ENCODE measurements at places on chromosomes 12 and 14. TPM values are rescaled to one million over a fixed set of nuclear protein-coding genes. Genes with fewer than 3 reads are reported as not detected.

DNA sequence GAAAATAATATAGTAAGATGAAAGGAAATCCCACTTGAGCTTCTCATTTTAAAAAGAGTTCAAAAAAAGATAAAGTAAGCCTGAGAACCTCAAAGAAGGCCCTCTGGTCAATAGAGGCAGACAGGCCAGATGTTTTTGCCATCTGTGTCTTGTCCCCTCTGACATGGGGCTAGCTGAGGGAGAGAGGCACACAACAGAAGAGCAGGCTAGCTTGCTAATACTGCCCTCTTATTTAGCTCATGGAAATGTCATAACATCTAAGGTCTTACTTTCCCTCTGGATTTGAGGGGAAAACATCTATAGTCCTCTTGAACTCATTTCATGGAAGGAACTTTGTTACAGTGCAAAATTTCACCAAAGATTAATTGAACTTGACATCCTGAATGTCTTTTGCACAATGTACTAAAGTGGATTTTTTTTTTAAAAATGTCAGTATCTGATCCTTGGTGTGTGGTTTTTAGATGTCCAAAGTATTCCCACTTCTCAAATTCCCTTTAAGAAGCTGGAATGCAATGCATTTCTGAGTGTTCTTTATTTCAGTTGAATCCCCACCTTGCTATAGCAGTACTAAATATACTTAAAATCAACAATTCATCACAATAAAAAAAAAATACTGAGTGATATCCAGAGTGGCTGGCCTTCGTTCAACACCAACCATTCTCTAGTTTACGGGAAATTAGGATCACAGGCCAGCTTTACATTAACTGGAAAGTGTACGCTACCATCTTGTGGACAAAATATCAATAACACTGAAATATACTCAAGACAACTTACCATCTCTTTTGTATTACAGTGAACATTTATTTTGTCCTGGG, 176.7 kb downstream of the PAH start:
- no peaks in the 10 kb centered on the region for H3K27me3 ChIP-seq
- no peak overlapping the region for H3K4me3 ChIP-seq
- no peaks in the 10 kb centered on the region for H3K4me1 ChIP-seq
- H3K27ac ChIP-seq, result no peak overlapping the region
- H3K36me3 ChIP-seq, result no peaks in the 10 kb centered on the region

DNA sequence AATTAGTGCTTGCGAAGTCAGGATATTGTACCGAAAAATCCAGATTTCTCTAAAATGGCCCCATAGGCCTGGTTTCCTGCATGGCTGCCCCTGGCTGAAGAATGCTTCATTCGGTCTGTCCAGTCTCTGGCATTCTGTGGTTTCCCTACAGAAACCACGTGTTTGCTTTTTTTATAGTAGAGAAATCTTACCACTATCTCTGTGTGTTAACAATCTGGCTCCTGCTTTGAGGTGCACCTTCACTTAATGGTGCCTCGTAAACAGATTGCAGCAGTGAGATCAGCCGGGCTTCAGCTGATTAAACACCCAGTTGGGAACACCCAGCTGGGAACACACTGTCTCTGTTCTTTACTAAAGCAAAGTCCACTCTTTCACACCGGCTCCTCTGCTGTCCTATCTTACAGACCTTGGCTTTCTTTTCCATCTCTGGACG, 6.7 kb upstream of the DNAAF2 start:
- H3K27ac ChIP-seq, result no peak overlapping the region
- no peaks in the 10 kb centered on the region for H3K36me3 ChIP-seq
- DNase-seq, result no peak
- peaks cover 30% of the 10 kb centered on the region for H3K4me1 ChIP-seq
- H3K27me3 ChIP-seq, result no peaks in the 10 kb centered on the region

DNA sequence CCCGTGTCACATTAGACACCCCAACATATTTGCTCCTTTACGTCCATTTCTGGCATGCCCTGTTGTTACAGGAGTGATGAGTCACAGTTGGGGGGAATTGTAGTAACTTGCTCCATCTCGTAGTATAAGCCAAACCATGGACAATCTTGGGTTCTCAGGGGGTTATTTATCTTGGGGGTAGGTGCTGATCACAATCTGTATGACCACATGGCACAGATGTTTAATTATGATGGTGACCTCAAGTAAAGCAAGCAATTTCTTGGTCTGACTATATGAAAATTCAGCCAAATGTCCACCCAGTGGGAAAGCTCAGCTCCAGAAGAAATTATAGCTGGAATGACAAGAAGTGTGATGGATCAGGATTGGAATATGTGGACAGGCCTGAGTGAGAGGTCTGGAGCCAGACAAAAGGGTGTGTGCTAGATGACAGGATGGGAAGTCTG, 32.1 kb upstream of the STON2 start:
- peaks cover 9% of the 10 kb centered on the region for H3K27me3 ChIP-seq
- no peak overlapping the region for H3K27ac ChIP-seq
- no peak overlapping the region for H3K4me3 ChIP-seq
- peaks cover 19% of the 10 kb centered on the region for H3K4me1 ChIP-seq
- no peak for DNase-seq

GRCh38 chr12:93079271-93079670, 150.2 kb upstream of the EEA1 start:
- no peak overlapping the region for H3K27ac ChIP-seq
- no peak overlapping the region for H3K4me3 ChIP-seq
- no peaks in the 10 kb centered on the region for H3K4me1 ChIP-seq

GRCh38 chr12:42325653-42326474, at the start of the genes PPHLN1 and ZCRB1:
Gene PPHLN1 (plus strand): TSS chr12:42326167. CDS start chr12:42335903, 9,736 bp downstream.
Gene ZCRB1 (minus strand): TSS chr12:42326094. CDS start chr12:42324102, 1,992 bp downstream.
- no peaks in the 10 kb centered on the region for H3K36me3 ChIP-seq
- H3K4me3 ChIP-seq, result peak within 1 kb of the TSS; percentile 71
- peaks cover 15% of the 10 kb centered on the region for H3K4me1 ChIP-seq
- peak within 1 kb of the TSS; percentile 85 for H3K27ac ChIP-seq
- peak; percentile 89 for DNase-seq

The SBNO1 gene
- 13.7 TPM for total RNA-seq

DNA sequence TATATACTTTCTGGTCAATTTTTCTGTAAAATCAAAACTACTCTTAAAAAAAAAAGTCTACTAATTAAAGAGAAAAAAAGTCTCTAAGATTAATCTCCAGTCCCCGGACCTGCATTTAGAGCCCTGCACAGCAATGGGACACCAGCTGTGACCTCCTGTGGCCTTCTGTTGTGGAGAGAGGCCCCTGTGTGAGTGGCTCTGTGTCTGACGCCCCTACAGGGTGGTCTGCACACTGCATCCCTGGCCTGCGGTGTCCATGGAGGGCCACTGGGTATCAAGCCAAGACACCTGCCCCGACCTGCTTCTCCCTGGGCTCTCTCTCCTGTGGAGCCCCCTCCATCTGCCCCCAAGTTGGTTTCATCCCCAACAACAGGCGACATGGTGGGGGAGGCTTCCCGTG, 248.0 kb upstream of the DIO3 start:
- H3K4me3 ChIP-seq, result no peak overlapping the region
- no peaks in the 10 kb centered on the region for H3K4me1 ChIP-seq
- no peaks in the 10 kb centered on the region for H3K36me3 ChIP-seq
- no peak for DNase-seq
- H3K27me3 ChIP-seq, result no peaks in the 10 kb centered on the region

The SERPINA12 gene
- total RNA-seq, result not detected
